ENCODE measurements at places on chromosomes 2 and 18.

GRCh38 chr18:75173125-75173432 lies 35.9 kb downstream of the PTGR3 start:
- peak; percentile 2 for DNase-seq

DNA sequence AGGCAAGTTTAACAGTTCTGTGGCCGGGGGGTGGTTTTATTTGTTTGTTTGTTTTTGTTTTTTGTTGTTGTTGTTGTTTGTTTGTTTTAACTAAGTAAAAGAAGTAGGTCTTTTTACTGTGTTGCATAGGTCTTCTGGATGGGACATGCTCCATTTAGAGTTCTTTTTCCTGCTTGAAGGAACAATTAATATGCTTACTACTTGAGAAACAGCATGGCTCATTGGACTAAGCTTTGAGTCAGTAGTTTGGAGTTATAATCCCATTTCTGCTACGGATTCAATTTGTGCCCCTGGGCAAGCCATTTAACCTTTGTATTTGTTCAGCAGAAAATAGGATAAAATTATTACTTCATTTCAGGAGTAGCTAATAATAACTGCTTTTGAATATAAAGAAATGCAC lies 8.7 kb upstream of the ACVR2A start:
- no peak for DNase-seq

- peak; percentile 55 for DNase-seq
These were observed 104.2 kb downstream of the CCDC85A start for GRCh38 chr2:56287974-56288373.

DNA sequence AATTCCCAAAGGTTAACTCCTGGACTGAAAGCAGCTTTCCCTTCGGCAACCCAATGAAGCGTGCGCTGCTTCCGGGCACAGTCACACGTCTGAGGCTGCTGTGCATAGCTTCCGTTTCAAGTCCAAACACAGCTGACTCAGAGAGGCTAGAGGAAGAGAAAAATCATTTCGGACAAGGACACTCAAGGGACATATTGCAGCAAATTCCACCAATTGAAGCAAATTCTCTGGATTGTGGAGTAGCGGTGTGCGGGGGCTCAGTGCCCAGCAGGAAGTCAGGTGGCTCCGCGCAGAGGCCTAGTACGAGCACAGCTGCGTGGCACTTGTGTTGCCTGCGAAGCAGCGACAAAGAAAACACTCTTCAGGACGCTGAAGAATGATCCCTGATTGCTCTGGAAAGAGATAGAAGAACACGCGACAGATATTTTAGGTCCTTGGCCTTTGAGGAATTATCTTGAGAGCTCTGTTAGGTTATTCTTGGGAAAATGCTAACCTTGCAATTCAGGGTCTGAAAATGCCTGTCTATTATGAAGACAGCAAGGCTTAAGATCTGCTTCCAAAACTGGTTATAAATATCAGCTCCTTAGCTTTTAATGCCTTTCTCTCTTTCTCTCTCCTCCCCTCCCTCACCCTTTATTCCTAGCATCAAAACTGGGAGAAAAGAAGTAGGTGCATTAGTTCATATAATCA lies 352.6 kb upstream of the DLGAP1 start:
- DNase-seq, result no peak

GRCh38 chr2:163757814-163758213 lies 22.0 kb upstream of the FIGN start:
- DNase-seq, result no peak

DNA sequence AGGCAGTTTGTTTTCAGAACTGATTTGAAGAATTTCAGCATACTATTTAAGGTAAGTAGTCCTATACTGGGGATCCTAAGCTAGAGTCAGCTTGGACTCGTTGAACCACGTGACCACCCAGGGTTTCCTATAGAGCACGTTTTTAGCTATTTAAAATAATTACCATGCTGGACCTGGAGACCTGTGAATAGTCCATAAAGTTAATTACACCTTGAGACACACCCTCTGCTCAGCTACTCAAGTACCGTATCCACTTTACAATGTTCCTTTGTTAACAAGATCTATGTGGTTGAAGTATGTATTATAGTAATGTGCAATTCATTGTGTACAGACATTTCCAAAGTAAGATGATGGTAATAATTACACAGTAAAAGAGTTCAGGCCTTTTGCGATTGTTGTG lies 67.6 kb downstream of the CRIM1 start:
- DNase-seq, result no peak

Measured in fibroblast of the aortic adventitia (primary cell).